ENCODE measurements at places on chromosomes 4 and X. TPM values are rescaled to one million over a fixed set of nuclear protein-coding genes. Genes with fewer than 3 reads are reported as not detected.

The EVC gene
- 5.3 TPM for total RNA-seq

The TMEM271 gene
- not detected for total RNA-seq

The GLRA2 gene
- not detected for total RNA-seq

The RPS6KA6 gene
- 0.54 TPM for total RNA-seq

The POU3F4 gene
- not detected for total RNA-seq

The KLF8 gene
- total RNA-seq, result 3.2 TPM

The HDX gene
- total RNA-seq, result 1.2 TPM

The BLTP1 gene
- total RNA-seq, result 30.5 TPM

The ZAR1 gene
- total RNA-seq, result not detected

The PRR32 gene
- 0.30 TPM for total RNA-seq

The LGI2 gene
- total RNA-seq, result 2.3 TPM

The QRFPR gene
- total RNA-seq, result 0.78 TPM

The CYP4V2 gene
- 25.3 TPM for total RNA-seq

The PAGE4 gene
- not detected for total RNA-seq

The RTL9 gene
- total RNA-seq, result 0.35 TPM

The MAGEA1 gene
- not detected for total RNA-seq

The ATXN3L gene
- total RNA-seq, result not detected

The HSD17B13 gene
- 0.32 TPM for total RNA-seq

The SLC2A9 gene
- total RNA-seq, result 8.8 TPM

The BEX2 gene
- total RNA-seq, result 0.75 TPM

The DUX4 gene
- total RNA-seq, result not detected

The PNMA6A gene
- 3.0 TPM for total RNA-seq

The FAT1 gene
- 48.0 TPM for total RNA-seq

The CPLX1 gene
- 4.3 TPM for total RNA-seq

The NDP gene
- total RNA-seq, result not detected

The XAGE1A gene
- not detected for total RNA-seq

The MTNR1A gene
- total RNA-seq, result not detected

The DMD gene
- 135 TPM for total RNA-seq

The PDK3 gene
- 5.1 TPM for total RNA-seq

The GAK gene
- 27.9 TPM for total RNA-seq

The GPR34 gene
- 6.4 TPM for total RNA-seq

The MGAT4D gene
- total RNA-seq, result not detected

The NHSL2 gene
- total RNA-seq, result 4.7 TPM

The PPP1R2C gene
- not detected for total RNA-seq

The JAKMIP1 gene
- total RNA-seq, result not detected

The GAGE2A gene
- total RNA-seq, result not detected

The VCX3A gene
- total RNA-seq, result not detected
